Cardiac atrium fibroblast (primary cell): ENCODE measurements at places on chromosomes 2 and 18. TPM values are rescaled to one million over a fixed set of nuclear protein-coding genes. Genes with fewer than 3 reads are reported as not detected.

The EMX1 gene
- total RNA-seq = not detected in 2 replicates

The CDKL4 gene
- total RNA-seq = 1.1 and 1.3 TPM in 2 replicates

The CKAP2L gene
- total RNA-seq = 0.72 and 1.1 TPM in 2 replicates

The DTYMK gene
- 28.8 and 31.6 TPM in 2 replicates for total RNA-seq

The CAD gene
- 22.9 and 29.3 TPM in 2 replicates for total RNA-seq

The PROKR1 gene
- total RNA-seq = not detected in 2 replicates

The CNDP2 gene
- 53.1 and 66.6 TPM in 2 replicates for total RNA-seq

The ABCB11 gene
- under 0.01 and 0.65 TPM in 2 replicates for total RNA-seq

The RSAD2 gene
- not detected in 2 replicates for total RNA-seq

The LAPTM4A gene
- total RNA-seq = 212 and 213 TPM in 2 replicates

The GPD2 gene
- 20.4 and 54.7 TPM in 2 replicates for total RNA-seq

The GULP1 gene
- total RNA-seq = 2.9 and 7.9 TPM in 2 replicates

The SPP2 gene
- not detected in 2 replicates for total RNA-seq
